ENCODE measurements at places on chromosomes 11 and 22.

- peaks cover 6% of the 10 kb centered on the region for H3K36me3 ChIP-seq
- H3K27me3 ChIP-seq = peaks cover 33% of the 10 kb centered on the region
- DNase-seq = no peak
- H3K27ac ChIP-seq = no peak overlapping the region
- no peak overlapping the region for H3K4me3 ChIP-seq
Observed at GRCh38 chr11:71255323-71255722, 2.9 kb upstream of the SHANK2 start.

GRCh38 chr22:19846620-19847344 is 7.9 kb downstream of the GNB1L start:
- H3K36me3 ChIP-seq = peaks cover 27% of the 10 kb centered on the region
- DNase-seq = no peak
- H3K4me3 ChIP-seq = no peak overlapping the region
- peaks cover 30% of the 10 kb centered on the region for H3K4me1 ChIP-seq
- no peaks in the 10 kb centered on the region for H3K27me3 ChIP-seq

DNA sequence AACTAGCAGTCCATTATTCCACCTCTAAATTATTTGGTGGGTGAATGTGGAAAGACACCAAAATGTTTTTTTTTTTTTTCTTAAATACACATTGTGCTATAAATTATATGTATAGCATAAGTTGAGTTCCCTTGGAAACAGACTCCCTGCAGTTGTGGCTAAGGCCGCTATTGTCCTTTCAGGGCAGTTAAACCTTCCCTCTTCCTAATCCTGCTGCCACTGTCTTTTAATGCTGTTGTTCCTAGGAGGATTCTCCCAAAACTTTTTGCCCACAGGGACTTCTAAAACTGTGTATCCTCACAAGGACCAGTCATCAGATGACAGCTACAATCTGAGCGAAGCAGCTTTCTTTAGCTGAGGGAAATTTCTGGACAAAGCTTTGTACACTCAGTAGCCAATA is 478.9 kb upstream of the CHORDC1 start:
- no peak for DNase-seq
- H3K27ac ChIP-seq = no peak overlapping the region
- no peaks in the 10 kb centered on the region for H3K27me3 ChIP-seq
- H3K4me3 ChIP-seq = no peak overlapping the region

DNA sequence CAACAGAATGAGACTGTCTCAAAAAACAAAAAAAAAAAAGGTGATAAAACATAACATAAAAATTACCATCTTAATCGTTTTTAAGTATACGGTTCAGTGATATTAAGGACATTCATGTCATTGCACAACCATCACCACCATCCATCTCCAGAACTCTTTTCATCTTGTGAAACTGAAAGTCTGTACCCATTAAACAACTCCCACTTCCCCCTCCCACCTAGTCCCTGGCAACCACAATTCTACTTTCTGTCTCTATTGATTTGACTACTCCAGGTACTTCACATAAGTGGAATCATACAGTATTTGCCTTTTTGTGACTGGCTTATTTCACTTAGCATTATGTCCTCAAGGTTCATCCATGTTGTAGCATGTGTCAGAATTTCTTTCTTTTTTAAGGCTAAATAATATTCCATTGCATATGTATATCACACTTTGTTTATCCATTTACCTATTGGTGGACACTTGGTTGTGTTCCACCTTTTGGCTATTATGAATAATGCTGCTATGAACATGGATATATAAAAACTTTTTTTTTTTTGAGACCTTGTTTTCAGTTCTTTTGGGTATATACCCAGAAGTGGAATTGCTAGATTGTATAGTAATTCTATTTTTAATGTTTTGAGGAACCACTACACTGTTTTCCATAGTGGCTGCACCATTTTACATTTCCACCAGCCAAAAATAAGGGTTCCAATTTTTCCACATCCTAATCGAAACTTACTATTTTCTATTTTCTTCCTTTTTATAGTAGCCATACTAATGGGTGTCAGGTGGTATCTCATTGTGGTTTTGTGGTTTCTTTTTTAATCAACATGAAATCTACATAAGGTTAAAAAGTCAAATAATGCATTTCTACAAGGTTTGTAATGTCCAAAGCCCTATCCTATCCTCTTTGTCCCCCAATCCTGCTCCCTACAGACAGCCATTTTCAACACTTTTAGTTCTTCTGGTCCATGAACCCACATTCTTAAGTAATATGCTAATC is 23.4 kb upstream of the PIK3C2A start:
- H3K27me3 ChIP-seq = no peaks in the 10 kb centered on the region
- H3K27ac ChIP-seq = peak overlapping the region; percentile 47
- H3K36me3 ChIP-seq = peaks cover 2% of the 10 kb centered on the region
- peak; percentile 58 for DNase-seq
- peaks cover 12% of the 10 kb centered on the region for H3K4me1 ChIP-seq
- H3K4me3 ChIP-seq = no peak overlapping the region

DNA sequence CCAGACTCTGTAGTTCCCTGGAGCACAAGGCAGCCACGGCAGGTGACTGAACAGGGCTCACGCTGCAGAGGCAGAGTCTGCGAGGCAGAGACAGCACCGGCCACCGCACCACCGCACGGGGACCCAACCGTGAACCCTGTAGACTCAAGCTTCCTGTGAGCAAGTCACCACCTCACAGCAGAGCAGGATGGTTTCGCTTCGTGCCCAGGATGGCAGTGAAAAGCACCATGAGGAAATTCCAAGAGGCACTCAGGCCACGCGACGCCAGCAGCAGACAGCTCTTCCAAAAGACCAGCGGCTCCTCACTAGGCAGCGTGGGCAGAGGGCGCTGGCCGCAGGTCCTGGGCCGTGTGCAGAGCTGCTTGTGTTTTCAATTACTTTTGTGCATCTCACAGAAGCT is 24.5 kb downstream of the BRD1 start:
- peaks cover 27% of the 10 kb centered on the region for H3K4me1 ChIP-seq
- DNase-seq = no peak

GRCh38 chr11:117199053-117199915 is at the start of gene TAGLN:
TAGLN (plus strand) TSS chr11:117199370; CDS start chr11:117203014, 3,644 bp downstream.
- peaks cover 33% of the 10 kb centered on the region for H3K4me1 ChIP-seq
- no peaks in the 10 kb centered on the region for H3K27me3 ChIP-seq
- peaks cover 55% of the 10 kb centered on the region for H3K36me3 ChIP-seq
- H3K4me3 ChIP-seq = no peak within 1 kb of the TSS

DNA sequence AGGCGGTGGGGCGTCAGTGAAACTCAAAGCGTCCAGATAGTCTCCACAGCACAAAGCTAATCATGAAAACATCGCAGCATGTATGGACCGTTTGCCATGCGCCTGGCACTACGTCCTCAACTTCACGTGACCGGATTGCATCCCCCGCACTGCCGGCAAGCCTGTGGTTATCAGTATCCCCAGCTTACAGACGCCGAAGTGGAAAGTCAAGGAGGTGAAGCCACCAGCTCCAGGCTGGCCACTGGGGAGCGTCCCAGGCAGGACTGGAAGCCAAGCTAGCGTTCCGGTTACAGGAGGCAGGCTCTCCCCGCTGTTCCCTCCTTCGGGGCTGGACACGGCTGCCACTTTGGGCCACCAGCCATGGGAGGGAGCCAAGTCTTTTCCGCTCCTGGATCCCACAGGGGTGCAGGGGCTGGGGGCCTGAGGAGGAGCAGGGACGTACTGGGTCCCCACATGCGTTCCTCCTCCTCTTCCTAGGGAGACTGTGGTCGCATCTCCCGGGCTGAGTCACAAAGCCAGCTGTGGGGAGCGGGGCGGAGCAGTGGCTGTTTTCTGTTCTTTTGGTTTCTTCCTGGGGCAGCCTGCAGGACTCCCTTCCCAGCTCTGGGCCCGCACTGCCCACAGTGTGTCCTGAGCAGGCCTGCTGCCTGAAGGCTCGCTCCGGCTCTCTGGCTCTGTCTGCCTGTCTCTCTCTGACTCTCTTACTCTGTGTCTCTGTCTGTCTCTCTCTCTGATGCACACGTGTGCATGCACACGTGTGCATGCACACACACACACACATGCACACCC is 4.3 kb upstream of the OSBPL5 start:
- H3K27me3 ChIP-seq = peaks cover 32% of the 10 kb centered on the region
- no peak for DNase-seq
- no peak overlapping the region for H3K4me3 ChIP-seq
- no peaks in the 10 kb centered on the region for H3K36me3 ChIP-seq

GRCh38 chr22:22450343-22450839 is 58.2 kb downstream of the ZNF280B start:
- DNase-seq = peak; percentile 73
- peaks cover 46% of the 10 kb centered on the region for H3K4me1 ChIP-seq
- H3K27ac ChIP-seq = peak overlapping the region; percentile 91
- H3K27me3 ChIP-seq = no peaks in the 10 kb centered on the region
- H3K4me3 ChIP-seq = peak overlapping the region; percentile 50

GRCh38 chr11:47248304-47248663 is 330 bp downstream of the ACP2 start:
- H3K27me3 ChIP-seq = no peaks in the 10 kb centered on the region
- H3K4me3 ChIP-seq = peak overlapping the region; percentile 99
- peak overlapping the region; percentile 100 for H3K27ac ChIP-seq

GRCh38 chr11:94866231-94866822 is 98.2 kb downstream of the AMOTL1 start:
- no peak overlapping the region for H3K27ac ChIP-seq
- DNase-seq = no peak
- no peaks in the 10 kb centered on the region for H3K36me3 ChIP-seq
- no peak overlapping the region for H3K4me3 ChIP-seq
- no peaks in the 10 kb centered on the region for H3K27me3 ChIP-seq
- no peaks in the 10 kb centered on the region for H3K4me1 ChIP-seq

DNA sequence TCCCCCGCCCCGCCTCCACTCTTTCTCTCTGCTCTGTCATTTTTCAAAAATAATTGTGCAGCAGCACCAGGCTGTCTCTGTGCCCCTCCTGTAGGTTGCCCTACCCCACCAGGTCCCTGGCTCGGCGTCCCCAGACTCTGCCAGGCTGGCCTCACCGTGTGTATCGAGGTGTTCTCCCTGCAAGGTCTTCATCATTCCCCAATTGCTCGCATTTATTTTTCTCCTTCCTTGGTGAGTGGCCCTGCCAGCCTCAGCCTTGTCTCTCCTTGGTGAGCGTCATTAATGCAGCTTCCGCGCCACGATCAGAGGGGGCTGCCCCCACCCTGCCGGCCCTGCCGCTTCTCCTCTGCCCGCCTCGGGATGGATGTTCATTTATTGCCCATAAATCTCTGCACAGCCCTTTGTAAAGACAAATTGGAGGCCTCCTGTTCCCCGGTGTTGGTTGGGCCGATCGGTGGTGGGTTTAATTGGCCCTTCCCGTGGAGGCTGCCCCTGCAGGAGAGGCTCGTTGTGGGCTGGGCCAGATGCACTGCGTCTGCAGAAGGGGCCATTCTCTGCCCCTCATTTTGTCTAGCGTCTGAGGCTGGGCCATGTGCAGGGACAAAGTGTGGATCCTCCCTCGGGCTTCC is 33.2 kb downstream of the RTN4R start:
- no peak overlapping the region for H3K27ac ChIP-seq
- DNase-seq = no peak
- H3K4me3 ChIP-seq = no peak overlapping the region
- H3K27me3 ChIP-seq = no peaks in the 10 kb centered on the region

GRCh38 chr22:24595228-24595627 is 2.4 kb upstream of the LRRC75B start:
- no peak for DNase-seq
- no peak overlapping the region for H3K4me3 ChIP-seq
- H3K27me3 ChIP-seq = no peaks in the 10 kb centered on the region
- H3K36me3 ChIP-seq = no peaks in the 10 kb centered on the region

- no peak for DNase-seq
- no peak overlapping the region for H3K27ac ChIP-seq
- no peaks in the 10 kb centered on the region for H3K27me3 ChIP-seq
- H3K4me3 ChIP-seq = no peak overlapping the region
- H3K4me1 ChIP-seq = no peaks in the 10 kb centered on the region
- no peaks in the 10 kb centered on the region for H3K36me3 ChIP-seq
Observed at GRCh38 chr11:33027846-33028536, 11.4 kb upstream of the TCP11L1 start.

GRCh38 chr11:60905551-60906113 is 753 bp downstream of the PRPF19 start:
- DNase-seq = no peak
- peak overlapping the region; percentile 97 for H3K27ac ChIP-seq
- H3K4me1 ChIP-seq = peaks cover 70% of the 10 kb centered on the region
